ENCODE measurements at places on chromosomes 1 and 21. TPM values are rescaled to one million over a fixed set of nuclear protein-coding genes. Genes with fewer than 3 reads are reported as not detected.
A peak's percentile ranks its signal among the peaks of the same experiment; 100 is the strongest.

DNA sequence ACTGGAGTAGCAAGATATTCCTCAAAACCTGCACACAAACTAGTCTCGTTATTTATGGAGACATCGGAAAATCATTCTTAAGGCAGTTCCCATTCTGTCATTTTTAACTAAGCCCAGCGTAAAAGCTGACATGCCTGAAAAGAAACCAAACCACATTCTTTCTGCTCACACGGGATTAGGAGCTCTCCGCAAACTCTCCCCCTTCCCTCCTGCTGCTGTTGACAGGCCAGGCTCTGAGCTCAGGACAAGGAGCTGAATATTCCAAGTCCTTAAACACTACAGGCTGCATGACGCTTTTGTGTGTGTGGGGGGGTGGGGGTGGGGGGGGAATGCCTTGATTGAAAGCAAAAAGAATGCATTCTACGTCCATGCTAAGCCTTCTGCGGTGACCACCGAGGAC is 5.2 kb downstream of the OLIG1 start:
- DNase-seq = no peak

DNA sequence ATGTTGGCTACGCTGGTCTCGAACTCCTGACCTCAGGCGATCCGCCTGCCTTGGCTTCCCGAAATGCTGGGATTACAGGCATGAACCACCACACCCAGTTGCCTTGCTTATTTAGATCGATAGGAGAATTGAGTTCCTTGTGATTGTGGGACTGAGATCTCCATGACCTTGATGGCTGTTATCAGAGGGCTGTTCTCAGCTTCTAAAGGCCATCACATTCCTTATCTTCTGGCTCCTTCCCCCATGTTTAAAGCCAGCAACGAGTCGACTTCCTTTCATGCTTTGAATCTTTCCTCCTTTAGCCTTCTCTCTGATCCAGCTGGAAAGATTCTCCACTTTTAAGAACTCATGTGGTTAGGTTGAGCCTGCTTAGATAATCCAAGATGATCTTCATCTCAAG is 38.0 kb downstream of the CTH start:
- DNase-seq = no peak

DNA sequence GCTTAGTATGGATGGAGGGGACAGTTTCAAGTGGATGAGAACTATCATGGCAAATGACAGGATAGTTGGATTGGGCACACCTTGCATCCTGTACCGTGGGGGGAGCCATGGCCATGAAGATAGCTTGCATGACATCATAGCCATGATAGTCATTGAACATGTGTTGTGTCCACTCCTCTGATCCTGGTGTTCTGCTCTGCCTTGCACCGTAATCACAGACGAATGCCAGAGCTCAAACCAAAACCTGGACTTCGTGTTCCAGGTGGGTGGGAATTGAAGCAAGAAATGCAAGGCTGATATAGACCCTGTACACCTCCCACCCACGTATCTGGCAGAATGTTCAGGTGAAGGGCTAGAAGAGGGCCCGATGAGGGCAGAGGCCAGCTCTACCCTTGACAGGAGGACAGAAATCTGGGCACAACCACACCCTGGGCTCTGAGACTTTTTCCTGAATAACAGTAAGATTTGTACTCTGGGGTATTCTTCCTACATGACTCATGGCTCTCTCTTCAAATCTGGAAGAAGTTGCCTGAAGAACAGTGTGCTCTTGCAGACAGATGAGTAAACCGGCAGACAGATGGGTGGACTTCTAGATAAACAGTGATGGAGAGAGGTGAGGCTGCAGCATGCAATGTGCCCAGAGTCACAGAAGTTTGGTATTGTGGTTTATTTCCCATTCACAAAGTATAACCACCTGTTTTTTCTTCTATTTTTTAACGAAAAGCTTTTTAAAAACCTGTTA is 45.0 kb downstream of the KCNJ6 start:
- no peak for DNase-seq

DNA sequence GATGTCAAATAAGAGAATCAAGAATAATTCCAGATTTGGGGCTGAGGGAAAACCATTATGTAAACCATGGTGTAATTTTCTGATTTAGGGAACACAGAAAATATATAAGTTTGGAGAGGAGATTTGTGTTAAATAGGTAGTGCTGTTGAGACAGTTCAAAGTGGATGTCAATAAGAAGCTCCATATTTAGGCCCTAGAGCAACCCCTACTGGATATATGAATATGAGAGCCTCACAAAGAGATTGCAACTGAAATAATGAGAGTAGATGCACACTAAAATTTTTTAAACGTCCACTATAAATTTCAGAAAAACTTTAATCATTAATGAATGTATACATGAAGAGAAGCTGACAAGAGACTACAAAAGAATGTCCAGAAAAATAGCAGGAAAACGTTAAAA is 1447.8 kb upstream of the PRMT6 start:
- no peak for DNase-seq

DNA sequence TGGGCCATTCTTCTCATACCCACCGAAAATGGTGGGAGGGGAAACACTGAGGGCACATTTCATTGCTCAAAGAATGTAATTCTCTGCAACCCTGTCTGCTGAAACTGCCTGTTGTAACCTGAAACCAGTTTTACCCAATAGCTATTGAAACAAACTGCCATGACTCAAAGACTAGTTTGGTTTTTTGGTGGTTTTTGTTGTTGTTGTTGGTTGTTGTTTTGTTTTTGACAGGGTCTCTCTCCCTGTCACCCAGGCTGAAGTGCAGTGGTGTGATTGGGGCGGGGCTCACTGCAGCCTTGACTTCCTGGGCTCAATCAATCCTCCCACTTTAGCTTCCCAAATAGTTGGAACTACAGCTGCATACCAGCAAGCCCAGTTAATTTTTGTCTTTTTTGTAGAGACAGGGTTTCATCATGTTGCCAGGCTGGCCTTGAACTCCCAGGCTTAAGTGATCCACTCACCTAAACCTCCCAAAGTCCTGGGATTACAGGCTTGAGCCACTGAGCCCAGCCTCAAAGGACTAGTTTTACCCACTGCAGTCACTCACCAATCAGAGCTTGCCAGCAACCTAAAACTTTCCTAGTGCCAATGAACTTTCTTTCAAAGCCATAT is 2.1 kb upstream of the IPP start:
- DNase-seq = no peak

DNA sequence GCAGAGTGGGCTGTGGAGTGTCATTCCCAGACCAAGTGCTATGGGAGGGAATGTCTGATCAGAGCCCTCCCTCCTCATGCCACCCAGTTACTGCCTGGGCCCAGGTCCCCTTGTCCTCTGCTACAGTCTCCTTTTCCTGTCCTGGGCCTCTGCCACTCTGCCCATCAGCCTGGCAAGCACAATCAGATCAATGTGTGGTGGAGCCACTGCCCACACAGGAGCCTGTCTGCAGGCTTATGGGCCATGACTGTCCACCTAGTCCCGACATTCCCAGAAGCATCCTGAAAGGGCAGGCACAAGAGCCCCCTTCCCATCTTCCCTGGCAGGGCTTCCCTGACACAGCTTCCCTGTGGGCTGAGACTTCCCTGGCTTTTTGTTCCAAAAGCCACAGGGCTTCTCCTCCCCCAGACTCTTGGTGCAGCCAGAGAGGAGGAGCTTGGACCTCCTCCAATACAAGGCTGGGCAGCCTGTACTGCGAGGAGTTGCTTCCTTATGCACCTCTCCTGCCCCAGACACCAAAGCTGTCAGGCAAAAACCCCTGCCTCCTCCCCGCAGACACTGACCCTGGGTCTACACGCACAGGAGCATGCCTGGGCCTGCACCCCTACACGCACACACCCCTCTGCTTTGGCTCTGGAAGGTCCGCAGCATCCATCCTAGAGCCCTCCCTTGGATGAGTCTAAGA is 29.2 kb upstream of the CNTN2 start:
- DNase-seq = no peak

GRCh38 chr1:19860418-19860817 is 21.8 kb upstream of the OTUD3 start:
- DNase-seq = peak; percentile 69

- no peak for DNase-seq
These were observed 1.6 kb downstream of the TAF1A start for GRCh38 chr1:222588135-222588534.

DNA sequence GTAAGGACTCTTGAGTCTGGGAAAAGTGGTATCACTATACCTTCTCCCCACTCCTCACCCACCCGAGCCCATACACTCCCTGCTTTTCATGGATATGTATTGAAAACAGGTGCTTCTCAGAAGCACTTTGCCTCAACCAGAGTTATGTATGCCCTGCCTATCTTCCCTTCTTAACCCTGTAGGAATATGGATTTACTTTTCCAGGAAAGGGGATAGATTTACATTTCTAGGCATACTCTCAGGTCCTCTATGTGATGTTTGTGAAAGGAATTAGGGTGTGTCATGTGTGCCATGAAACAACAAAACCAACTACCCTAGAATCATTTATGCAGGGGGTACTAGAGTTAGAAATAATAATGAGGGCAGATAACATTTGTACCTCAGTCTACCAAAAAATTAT is 11.0 kb upstream of the STX12 start:
- no peak for DNase-seq

DNA sequence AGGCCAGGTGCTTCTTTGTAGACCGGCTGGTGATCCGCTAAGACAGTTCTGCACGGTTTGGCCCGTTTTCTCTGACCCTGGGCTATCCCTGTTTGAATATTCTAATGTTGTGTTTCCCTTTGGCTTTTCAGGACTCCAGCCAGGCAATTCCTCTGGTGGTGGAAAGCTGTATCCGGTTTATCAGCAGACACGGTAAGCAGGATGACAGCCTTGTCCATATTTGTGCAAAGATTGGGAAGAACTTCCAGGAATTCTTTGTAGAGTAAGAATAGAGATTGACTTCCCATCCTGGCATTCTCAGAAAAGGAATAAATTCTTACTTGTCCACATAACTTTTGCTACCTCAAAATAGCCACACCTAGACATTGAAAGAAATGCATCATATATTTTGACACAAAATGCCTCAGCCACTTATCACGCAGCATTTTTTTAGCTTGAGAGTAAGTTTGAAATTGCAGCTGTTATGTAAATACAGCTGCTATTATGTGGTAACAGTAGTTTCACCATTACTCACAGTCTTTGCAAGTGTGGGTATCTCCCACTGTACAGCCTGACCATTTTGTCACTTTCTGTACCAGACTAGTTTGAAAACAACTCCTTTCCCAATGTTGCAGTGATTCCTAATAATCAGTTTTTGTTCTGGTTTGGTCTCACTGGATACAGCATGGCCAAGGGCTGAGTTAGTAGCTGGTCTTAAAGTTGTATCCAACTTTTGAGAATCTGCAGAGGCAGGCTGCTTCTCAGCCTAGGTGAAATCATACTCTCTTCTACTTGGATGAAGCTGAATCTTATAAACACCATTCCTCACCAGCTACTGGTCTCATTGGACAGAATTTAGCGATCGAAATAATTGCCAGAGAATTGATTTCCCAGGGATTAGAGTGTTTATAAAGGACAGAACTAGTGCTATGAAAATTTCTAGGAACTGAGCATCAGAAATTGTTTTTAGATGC is 40.0 kb upstream of the IKBKE start:
- no peak for DNase-seq

DNA sequence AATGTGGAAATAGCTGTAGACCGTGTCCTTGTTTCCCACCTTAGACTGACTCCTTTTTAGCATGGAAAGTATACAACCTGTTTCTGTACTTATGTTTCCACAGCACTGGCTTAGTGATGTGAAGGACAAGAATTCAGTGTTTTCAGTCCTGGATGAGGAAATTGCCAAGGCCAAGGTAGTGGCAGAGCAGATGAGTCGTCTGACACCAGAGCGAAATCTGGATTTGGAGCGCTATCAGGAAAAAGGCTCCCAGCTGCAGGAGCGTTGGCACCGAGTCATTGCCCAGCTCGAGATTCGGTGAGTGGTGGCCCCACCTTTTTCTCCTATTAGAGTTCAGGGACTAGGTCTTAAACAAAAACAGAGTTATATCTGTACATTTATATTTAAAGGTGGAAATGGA is 112.6 kb downstream of the MACF1 start:
- no peak for DNase-seq

GRCh38 chr1:156571261-156571852 is 1.0 kb downstream of the IQGAP3 start:
- DNase-seq = peak; percentile 68

GRCh38 chr1:184854496-184855140 is 100.0 kb upstream of the EDEM3 start:
- DNase-seq = no peak

DNA sequence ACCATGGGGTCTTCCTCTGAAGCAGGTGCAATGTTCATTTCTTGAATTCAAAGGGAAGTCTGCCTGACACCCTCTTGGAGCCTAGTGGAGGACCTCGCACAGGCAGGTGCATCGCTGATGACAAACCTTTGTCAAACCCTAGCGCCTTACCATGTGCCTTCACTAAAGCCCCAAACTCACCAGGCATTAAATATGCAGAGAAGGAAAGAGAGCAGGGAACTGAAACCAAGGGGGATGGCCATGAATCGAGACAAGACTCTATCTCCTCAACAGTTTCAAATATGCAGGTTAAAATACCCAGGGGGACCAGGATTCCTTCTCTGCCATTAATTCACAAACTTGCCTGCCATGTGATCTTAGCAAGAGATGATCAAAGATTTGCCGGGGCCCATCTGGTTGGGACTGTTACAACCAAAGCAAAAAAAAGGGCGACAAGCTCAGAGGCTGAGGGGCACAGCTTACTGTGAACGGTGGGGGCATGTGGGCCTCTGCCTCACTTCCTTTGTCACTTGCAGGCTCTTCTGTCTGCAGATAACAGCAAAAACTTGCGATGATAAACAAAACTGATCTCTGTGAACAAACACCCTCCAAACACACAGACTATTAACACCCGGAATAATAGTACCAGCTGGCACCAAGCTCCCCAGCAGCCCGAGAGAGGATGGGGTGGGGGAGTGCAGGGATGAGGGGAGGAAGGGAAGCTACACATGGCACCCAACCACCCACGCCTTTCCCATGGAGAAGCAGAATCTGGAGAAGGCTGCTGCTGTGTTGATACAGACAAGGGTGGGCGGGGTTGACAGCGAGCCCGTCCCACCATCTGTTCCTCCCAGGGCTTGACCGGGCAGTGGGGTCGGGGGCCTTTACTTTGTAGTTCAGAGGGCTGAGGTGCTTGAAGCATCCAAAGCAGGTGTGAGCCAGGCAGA is 33.9 kb downstream of the TMEM63A start:
- DNase-seq = no peak

GRCh38 chr21:31583498-31583897 is 76.0 kb upstream of the SOD1 start:
- DNase-seq = no peak

The DENND2C gene
- not detected for total RNA-seq

The RNU1-4 gene
- total RNA-seq = under 0.01 TPM

The FMO3 gene
- not detected for total RNA-seq

The IQGAP3 gene
- 55.3 TPM for total RNA-seq

The SYTL1 gene
- total RNA-seq = 17.1 TPM

The CSF3R gene
- not detected for total RNA-seq

Measured in HT-29 (cell line).